M059J (cell line): ENCODE measurements at places on chromosomes 16 and 17.

GRCh38 chr17:10316801-10317542, 55.8 kb downstream of the MYH13 start:
- DNase-seq, result peak; percentile 42

DNA sequence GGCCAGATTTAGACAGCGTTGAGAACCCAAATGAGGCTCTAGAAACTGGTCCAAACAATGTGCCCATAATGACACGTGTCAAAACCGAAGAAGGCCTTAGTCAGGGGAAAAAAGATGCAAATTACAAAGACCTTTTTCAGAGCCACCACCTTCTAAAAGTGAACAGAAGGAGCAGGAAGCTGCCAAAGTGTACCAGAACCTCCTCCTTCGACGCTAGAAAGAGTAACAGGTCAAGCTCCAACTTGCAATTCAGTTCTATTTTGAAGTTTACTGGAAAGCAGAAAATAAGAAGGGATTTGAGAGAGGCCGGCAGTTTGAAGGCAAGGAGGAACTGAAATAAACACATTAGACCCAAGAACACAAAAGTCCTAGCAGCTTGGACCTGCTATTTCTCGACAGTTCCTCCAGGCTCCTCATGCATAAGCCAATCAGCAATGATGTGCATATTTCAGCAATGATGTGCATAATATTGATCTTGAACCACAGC, 61.8 kb downstream of the XYLT1 start:
- DNase-seq, result no peak

- DNase-seq, result peak; percentile 98
Measured at GRCh38 chr16:31177136-31177535, 2.8 kb upstream of the FUS start.

DNA sequence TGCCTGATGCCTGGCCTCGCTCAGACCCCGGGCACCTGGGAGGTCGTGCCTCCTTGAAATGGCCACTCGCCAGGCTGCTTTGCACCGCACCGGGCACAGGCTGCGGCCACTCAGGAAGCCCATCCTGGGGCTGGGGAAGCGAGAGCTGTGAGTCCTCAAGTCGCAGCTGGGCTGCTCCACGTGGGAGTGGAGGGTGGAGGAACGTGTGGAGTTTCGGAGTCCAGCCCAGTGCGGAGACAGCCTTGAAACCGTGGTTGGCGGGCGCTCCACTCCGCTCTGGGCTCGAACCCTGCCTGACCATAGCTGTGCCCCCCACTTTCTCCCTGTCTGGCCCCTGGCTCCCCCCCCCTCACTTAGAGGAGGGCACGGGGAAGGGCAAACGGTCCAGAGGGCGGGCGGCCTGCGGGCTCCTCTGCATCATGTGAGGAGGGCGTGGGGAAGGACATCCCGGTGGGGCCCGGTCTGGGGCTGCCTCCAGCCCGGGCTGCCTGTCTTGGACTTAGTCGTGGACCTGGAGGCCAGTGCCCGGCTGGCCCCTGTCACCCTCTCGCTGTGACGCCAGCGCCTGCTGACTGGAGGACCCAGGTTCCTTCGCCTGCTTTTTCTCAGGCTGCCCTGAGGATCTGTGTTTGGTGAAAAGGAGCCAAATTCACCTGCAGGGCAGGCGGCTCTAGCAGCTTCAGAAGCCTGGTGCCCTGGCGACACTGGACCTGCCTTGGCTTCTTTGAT, 2.5 kb downstream of the UBE2I start:
- no peak for DNase-seq

GRCh38 chr17:44010966-44011647, 3.7 kb downstream of the TMEM101 start:
- no peak for DNase-seq

DNA sequence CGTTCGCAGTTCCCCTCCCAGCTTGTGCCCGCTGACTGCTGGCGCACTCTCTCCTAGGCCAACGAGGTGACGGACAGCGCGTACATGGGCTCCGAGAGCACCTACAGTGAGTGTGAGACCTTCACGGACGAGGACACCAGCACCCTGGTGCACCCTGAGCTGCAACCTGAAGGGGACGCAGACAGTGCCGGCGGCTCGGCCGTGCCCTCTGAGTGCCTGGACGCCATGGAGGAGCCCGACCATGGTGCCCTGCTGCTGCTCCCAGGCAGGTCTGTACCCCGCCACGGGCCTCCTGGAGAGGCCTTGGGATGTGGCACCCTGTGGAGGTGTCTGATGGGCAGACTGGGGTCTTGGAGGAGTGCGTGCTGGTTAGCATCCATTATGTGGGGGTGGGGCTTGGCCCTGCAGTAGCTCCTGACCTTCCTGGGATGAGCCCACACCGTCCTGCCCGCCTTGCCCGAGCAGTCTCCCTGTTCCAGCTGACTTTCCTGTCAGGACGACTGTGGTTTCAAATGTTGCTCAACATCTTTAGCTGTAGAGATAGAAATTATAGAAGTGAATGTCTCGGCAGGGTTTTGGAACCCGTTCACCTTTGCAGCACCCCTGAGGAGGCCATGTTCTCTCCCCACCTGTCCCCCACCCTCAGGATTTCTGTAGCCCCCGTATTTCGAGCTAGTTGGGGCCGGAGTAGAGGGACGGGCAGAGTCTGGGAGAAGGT, 44.9 kb upstream of the CAPN15 start:
- DNase-seq, result no peak

DNA sequence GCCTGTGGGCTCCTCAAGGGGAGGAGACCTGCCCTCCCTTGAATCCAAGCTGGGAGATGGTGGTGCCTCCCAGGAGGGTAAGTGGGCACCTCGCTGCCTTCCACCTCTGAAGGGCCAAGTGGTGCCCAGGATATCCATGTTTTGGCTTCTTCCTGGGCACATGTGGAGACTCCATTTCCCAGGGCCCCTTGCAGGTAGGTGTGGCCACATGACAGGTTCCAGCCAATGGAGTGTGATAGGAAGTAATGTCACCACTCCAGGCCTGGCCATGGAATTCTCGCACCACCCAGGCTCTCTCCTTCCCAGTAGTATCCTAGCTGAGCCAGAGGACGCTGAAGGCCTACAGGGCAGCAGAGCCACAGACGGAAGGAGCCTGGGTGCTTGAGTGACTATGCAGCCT, 17.6 kb upstream of the PEMT start:
- DNase-seq, result no peak

GRCh38 chr16:57045694-57046381, 46.5 kb upstream of the CPNE2 start:
- no peak for DNase-seq

- DNase-seq, result no peak
Measured at GRCh38 chr16:68493412-68494070, 45.2 kb upstream of the SMPD3 start.

GRCh38 chr17:50363217-50364060, 9.5 kb downstream of the MRPL27 start:
- peak; percentile 45 for DNase-seq

- DNase-seq, result no peak
Measured at GRCh38 chr16:85167589-85168537, 55.6 kb upstream of the CIBAR2 start.

GRCh38 chr17:76484228-76484725, 16.9 kb downstream of the AANAT start:
- DNase-seq, result no peak

DNA sequence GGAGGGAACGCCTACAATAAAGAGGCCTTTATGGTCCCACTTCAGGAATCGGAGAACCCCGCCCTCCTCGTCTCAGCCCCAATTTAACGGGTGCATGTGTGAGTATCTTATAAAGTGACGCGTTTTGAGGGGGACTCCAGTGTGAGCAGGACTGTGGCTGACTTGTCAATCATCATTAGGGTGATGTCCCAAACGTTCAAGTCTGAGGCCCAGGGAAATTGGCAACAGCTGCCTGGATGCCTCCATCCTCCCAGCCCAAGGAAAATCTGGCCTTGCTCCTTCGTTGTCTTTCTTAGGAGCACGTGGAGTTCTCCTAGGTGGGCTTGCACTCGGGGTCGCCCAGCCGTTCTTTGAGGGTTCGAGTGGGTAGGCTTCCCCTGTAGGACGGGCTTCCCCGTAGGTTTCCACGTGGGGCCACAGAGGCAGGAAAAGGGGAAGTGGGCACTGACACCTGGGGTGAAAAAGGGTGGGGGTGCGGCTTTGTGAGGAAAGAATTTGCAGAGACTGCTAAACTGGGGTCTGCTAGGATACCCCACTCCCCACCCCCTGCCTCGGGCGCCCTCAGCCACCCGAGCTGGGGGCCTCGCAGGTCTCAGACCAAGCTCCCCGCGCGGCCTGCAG, 561 bp upstream of the HERPUD1 start:
- no peak for DNase-seq

DNA sequence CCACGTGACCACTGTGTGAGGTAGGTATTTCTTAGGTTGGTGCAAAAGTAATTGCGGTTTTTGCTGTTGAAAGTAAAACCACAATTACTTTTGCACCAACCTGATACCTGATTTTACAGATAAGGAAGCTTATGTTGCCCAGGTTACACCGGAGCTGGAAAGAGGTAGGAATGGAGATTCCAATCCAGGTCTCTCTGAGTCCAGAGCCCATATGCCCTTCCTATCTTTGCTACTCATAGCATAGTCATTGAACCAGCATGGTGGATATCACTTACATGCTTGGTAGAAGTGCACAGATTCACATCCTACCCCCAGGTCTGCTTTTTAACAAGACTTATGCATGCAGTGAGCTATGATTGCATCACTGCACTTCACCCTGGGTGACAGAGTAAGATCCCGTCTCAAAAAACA, 61.8 kb downstream of the ARSG start:
- peak; percentile 17 for DNase-seq

DNA sequence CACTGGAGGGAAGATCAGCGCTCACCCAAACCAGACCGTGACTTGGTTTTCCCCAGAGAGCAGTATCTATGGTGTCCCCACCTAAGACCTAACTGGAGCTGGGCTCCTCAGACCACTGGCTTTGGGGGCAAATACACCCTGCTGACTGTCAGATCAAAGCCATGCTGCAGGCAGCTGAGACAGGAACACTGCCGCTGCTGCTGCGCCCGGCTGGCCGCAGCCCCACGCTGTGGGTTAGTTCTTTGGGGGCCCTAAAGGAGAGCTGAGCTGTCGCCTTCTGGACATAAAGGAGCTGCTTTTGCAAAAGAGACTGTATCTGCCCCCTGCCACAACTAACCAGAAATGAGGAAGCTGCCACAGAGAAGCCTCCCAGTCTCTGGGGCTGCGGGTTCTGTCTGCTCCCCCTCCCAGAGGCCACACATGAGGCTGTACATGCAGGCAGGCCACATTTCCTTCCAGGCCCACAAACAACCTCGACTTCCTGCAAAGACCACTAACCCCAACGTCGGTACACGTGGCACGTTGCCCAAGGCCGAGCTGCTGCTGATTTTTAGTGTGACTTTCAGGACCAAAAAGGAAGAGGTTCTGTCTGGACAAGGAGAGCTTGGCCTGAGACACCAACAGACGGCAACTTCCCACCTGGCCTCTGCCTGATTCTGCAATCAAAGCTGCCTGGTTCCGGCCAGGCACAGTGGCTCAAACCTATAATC, 18.2 kb upstream of the ABR start:
- no peak for DNase-seq

DNA sequence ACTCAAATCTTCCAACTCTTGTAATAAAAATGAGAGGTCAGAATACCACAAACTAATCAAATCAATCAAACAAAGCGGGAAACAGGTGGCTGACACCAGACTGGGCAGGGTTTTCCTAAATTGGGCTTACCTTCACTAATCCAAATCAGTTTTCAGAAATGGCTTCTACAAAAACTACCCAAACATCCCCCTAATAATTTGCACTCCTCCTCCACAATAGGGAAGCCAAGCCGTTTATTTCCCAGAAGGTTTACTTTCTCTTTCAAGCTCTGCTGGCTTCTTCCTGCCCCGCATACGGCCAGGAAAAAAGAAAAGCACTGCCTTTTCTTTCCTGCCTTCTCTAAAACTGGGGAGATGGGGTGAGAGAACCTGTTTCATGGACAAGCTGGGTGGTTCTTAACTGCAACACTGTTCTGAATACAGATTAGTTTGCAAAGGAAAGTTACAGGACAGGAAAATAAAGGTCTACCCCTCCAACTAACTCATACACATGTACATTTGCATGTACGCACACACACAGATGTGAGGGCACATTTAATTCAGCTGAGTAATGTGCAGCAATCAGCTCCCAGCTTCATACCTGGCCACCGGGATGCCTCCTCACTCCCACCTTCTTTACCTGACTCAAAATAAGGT, 9.2 kb downstream of the STAT3 start:
- peak; percentile 46 for DNase-seq

- DNase-seq, result no peak
Measured at GRCh38 chr17:65265276-65265675, 128.1 kb downstream of the RGS9 start.

DNA sequence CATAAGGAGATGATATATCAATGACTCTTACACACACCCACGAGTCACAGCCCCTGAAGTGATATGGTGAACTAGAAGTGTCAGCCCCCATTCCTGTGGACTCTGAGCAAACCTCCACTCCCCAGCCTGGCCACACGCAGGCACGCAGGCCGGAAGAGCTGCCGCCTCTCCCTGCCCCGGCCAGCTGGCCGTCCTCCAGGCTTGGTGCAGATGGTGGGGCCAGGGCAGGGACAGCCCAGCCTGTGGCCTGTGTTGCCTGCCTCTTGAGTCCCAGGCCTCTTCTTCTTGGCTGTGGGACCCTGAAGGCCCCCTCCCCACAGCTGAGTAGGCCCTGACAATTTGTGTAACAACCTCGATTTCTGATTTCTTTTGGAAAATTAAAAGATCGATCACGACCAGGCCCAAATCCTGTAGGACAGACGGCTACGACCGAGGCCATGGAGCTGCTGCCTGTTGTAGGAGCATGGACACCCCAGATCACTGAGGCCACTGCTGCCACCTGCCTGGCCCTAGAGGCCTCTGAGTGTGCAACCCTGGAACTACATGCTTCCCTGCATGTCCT, 10.0 kb upstream of the MPRIP start:
- DNase-seq, result peak; percentile 85

GRCh38 chr16:22380529-22380928, 6.1 kb upstream of the CDR2 start:
- no peak for DNase-seq

DNA sequence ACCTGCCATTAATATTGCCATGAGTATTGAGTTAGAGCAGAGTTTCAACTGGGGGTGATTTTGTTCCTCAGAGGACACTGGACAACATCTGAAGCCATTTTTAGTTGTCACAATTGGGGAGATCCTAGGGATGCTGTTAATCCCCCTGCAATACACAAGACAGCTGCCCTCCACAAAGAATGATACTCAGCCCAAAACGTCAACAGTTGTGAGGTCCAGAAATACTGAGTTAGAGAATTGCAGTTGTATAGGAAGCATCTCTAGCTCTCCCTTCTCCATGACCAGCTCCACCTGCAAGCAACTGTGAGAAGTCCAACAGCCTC, 614.0 kb upstream of the CDH5 start:
- no peak for DNase-seq
